ENCODE measurements at places on chromosomes 11 and 22. TPM values are rescaled to one million over a fixed set of nuclear protein-coding genes. Genes with fewer than 3 reads are reported as not detected.

The BUD13 gene
- 7.2 TPM for total RNA-seq

The SHANK2 gene
- 0.32 TPM for total RNA-seq

The IRF7 gene
- total RNA-seq, result 14.4 TPM

The RRAS2 gene
- total RNA-seq, result 30.6 TPM

The ACR gene
- total RNA-seq, result not detected

Data from left ventricle myocardium superior (tissue), 1 donor.